Activated CD4-positive, alpha-beta T cell treated with anti-CD3 and anti-CD28 coated beads, Interleukin-2, amount 10 ng/mL, durations not matched to agents 7 days and 5 days (primary cell): ENCODE measurements at places on chromosomes 4 and X. TPM values are rescaled to one million over a fixed set of nuclear protein-coding genes. Genes with fewer than 3 reads are reported as not detected.

DNA sequence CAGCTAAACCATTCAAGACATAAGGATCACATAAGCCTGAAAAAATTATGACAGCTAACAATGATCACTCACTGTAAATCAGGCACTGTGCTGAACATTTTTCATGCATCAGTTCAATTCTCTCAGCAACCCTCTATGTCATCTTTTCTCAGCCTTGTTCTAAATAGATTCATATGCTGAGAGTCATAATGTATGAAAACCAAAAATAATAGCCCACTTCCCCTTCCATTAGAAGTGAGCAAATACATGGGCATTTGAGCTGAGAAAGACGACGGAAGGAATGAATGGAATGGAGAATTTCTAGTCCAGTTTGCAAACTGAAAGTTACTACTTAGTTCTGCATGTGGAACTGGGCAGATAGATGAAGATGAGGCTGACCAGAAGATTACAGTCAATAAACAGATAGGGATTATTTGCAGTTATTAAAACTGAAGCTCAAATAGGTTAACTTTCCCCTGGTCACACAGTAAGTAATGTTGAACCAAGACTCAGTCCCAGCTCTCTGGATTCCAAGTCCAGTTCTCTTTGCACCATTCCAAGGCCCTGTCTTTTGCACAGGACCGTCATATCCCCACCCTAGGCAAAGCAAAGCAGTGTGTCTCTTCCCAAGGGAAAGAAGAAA lies 1.6 kb upstream of the SH3RF1 start:
- H3K36me3 ChIP-seq, result no peaks in the 10 kb centered on the region
- H3K27me3 ChIP-seq, result peaks cover 63% of the 10 kb centered on the region
- DNase-seq, result no peak
- H3K4me3 ChIP-seq, result peak overlapping the region; percentile 49
- H3K4me1 ChIP-seq, result peaks cover 18% of the 10 kb centered on the region

- no peak overlapping the region for H3K4me3 ChIP-seq
- no peak overlapping the region for H3K27ac ChIP-seq
- H3K36me3 ChIP-seq, result no peaks in the 10 kb centered on the region
- no peak for DNase-seq
Measured at GRCh38 chr4:621296-622070, 3.9 kb upstream of the PDE6B start.

GRCh38 chrX:42220083-42220482 lies 296.7 kb upstream of the CASK start:
- no peak for DNase-seq
- no peaks in the 10 kb centered on the region for H3K4me1 ChIP-seq
- no peaks in the 10 kb centered on the region for H3K27me3 ChIP-seq
- H3K36me3 ChIP-seq, result no peaks in the 10 kb centered on the region

DNA sequence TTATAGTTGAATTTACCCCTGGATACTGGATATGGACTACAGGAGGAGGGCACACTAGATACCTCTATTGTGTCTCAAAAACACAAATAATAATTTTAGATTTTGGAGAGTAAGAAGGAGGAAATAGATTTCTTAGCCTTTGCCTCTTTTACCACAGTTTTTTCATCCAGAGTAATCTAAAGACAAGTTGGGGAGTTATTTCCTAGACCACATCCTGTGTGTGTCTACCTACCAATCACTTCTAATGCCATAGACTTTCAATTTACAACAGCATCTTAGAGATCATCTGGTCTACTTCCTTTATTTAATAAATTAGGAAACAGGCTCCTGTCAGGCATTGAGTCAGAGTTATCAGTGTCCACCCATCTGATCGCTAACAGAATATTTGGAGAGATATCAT lies 191.5 kb downstream of the EDA start:
- no peak overlapping the region for H3K27ac ChIP-seq
- no peak for DNase-seq
- H3K4me1 ChIP-seq, result peaks cover 11% of the 10 kb centered on the region
- H3K36me3 ChIP-seq, result no peaks in the 10 kb centered on the region
- H3K27me3 ChIP-seq, result no peaks in the 10 kb centered on the region

DNA sequence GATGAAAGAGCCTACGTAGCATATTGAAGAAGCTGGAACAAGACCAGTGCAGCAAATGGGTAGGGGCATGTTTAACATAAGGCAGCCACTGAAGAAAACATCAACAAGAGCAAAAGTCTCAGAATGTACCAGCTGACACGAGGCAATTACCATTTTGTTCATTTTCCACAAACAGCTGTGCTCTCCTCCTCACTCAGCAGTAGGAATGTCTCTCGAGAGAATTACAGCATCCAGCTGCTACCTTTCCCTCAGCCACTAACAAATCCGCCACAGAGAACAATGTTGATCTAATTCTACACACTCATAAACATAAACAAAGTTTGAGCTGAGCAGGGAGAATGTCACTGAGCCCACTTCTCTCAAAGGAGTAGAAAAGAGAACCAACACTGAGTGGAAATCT lies 68.0 kb downstream of the OPHN1 start:
- no peaks in the 10 kb centered on the region for H3K4me1 ChIP-seq
- H3K4me3 ChIP-seq, result no peak overlapping the region
- no peak overlapping the region for H3K27ac ChIP-seq
- H3K27me3 ChIP-seq, result no peaks in the 10 kb centered on the region
- H3K36me3 ChIP-seq, result no peaks in the 10 kb centered on the region

GRCh38 chrX:24396236-24396930 lies 35.9 kb downstream of the SUPT20HL1 start:
- DNase-seq, result no peak
- H3K4me1 ChIP-seq, result peaks cover 5% of the 10 kb centered on the region
- no peak overlapping the region for H3K4me3 ChIP-seq
- no peak overlapping the region for H3K27ac ChIP-seq
- no peaks in the 10 kb centered on the region for H3K36me3 ChIP-seq
- no peaks in the 10 kb centered on the region for H3K27me3 ChIP-seq

GRCh38 chr4:4781936-4782707 lies 77.3 kb upstream of the MSX1 start:
- no peaks in the 10 kb centered on the region for H3K4me1 ChIP-seq
- H3K4me3 ChIP-seq, result no peak overlapping the region
- H3K27me3 ChIP-seq, result no peaks in the 10 kb centered on the region
- no peak overlapping the region for H3K27ac ChIP-seq
- no peaks in the 10 kb centered on the region for H3K36me3 ChIP-seq

DNA sequence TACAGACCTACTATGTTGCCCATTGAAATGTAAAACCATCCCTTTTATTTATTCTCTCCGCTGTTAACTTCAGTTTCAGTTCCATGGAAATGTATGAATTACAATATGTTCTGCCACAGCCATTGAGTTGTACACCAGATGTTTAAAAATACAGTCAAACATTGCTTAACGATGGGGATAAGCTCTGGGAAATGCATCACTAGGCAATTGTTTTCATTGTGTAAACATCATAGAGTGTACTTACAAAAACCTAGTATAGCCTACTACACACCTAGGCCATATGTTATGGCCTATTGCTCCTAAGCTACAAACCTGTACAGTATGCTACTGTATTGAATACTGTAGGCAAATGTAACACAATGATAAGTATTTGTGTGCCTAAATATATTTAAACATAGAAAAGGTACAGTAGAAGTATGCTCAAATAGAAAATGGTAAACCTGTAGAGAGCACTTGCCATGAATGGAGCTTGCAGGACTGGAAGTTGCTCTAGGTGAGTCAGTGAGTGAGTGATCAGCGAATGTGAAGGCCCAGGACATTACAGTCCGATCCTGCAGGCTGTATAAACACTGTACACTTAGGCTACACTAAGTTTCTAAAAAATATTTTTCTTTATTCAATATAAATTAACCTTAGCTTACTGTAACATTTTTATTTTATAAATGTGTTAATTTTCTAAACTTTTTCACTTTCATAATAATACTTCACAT lies 2.7 kb upstream of the PF4V1 start:
- no peak overlapping the region for H3K27ac ChIP-seq
- H3K36me3 ChIP-seq, result no peaks in the 10 kb centered on the region
- H3K27me3 ChIP-seq, result peaks cover 8% of the 10 kb centered on the region
- no peak for DNase-seq
- no peaks in the 10 kb centered on the region for H3K4me1 ChIP-seq
- no peak overlapping the region for H3K4me3 ChIP-seq

The FOXR2 gene
- not detected for total RNA-seq

The PLAC8 gene
- 395 TPM for total RNA-seq

The SPANXD gene
- not detected for total RNA-seq

The PAGE2 gene
- total RNA-seq, result not detected

The GDPD2 gene
- total RNA-seq, result 0.22 TPM

The DCHS2 gene
- total RNA-seq, result not detected
